Esophagus muscularis mucosa (tissue), 4 donors: ENCODE measurements at places on chromosomes 2 and 18.
A peak's percentile ranks its signal among the peaks of the same experiment; 100 is the strongest.

DNA sequence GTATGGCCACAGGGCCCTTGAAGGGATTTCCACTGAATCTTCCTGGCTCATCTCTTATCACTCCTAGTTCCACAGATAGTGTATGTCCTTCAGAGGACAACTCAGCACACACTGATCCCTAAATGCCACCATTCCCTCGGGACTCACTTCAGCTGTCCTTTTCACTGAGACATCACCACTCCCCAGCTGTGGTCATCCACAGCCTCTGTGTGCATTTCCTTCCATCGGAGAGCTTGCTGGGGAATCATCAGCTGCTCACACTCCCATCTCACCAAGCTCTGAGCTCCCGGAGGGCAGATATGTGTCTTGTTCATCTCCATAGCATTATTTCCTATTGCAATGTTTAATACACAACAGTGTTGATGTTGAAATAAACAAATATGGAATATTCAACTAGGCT, 759.5 kb downstream of the RNF144A start:
- peak; percentile 88 for DNase-seq

DNA sequence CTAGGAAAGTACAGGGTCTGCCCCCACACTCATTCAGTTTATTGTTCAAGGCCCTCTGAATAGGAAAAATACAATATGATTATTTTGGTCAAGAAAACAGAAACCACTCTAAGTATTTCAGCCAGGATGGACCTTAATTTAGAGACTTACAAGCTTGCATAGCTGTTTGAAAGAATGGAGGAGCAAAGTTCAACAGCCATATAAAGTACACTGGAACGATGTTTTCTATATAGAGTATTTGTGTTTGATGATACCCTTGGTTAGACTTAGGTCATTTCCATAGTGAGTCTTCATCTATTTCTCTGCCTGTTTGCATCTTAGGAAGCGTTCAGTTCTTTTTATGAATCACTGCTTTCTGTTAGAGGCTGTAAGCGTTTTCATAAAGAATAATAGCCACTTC, 366.2 kb downstream of the NUP35 start:
- DNase-seq = no peak

DNA sequence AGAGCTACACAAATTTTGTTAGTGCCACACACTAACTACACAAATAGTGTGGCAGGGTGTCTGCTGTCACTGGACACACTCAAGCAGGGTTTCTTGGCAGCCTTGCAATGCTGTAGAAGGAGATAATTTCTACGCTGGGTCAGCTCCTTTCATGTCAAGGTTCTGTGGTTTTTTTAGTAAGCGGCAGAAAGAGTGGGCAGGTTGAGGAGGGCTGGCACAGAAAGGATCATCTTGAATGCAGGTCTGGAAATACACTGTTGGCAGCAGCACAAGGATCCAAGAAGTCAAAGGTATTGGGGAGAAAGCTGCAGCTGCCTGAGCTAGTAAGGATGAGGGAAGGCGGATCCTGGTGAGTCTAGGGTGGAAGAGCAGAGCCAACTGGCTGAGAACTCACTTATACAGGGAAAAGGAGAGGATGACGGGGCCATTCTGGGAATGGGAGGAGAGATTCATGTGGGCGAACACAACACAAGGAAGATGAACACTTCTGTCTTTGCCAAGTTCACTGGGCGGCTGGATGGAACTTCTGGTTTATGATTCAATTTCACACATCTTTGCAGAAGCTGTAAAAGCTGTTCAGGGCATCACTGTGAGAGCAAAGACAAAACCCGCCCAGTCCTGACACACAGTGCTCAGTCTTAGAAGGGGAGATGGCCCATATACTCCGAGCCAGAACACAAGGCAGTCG, 16.9 kb upstream of the CYRIA start:
- DNase-seq = no peak

DNA sequence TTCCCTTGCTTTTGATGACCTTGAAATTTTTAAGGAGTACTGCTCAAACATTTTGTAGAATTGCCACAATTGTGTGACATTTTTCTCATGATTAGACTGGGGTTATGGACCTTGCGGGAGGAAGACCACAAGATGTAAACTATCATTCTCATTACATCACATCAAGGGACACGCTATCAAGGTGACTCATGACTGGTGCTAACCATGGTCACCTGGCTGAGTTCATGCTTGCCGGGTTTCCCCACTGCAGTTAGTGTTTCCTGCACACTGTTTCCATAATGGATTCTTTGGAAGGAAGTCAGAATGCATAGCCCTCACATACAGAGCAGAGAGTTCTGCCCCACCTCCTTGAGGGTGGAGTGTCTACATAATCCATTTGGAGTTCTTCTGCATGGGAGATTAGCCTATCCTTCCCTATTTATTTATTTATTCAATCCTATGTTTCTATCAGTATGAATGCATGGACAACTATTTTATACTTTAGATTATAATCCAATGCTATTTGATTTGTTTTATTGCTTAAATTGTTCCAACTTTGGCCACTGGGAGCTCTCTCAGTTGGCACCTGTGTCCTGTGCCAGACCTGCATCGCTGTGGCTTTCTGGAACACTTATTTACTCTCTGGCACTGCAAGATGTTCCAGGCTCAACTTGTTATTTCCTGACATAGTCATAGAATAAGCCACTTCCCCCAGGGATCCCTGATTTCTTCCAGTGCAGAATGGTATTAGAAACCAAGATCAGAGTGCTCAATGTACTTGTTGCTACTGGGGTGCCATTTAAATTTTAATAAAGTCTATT, 6.0 kb downstream of the MC2R start:
- DNase-seq = peak; percentile 55

- DNase-seq = no peak
Observed at GRCh38 chr2:18132697-18133096, 254.2 kb downstream of the KCNS3 start.

DNA sequence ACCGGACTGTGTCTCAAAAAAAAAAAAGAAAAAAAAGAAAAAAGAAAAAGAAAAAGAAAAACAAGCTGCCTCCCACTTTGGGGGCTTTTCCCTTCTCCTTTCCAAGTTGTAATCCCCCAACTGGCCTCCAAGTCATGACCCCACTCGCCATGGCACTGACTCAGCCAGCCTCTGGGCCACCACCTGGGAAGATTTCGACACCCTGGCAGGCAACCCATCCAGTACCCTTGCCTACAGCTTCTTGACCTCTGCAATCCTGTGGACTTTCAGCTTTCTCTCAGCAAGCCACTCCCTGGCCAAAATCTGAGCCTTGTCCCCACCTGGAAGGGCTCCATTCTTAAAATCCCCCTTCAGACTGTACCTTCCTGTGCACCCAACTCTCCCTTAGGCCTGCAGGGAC, 22.3 kb upstream of the FOSL2 start:
- no peak for DNase-seq

- no peak for DNase-seq
Observed at GRCh38 chr2:219612577-219613286, 14.7 kb upstream of the SLC4A3 start.

- DNase-seq = no peak
Observed at GRCh38 chr2:25595393-25595792, 78.0 kb downstream of the DTNB start.

DNA sequence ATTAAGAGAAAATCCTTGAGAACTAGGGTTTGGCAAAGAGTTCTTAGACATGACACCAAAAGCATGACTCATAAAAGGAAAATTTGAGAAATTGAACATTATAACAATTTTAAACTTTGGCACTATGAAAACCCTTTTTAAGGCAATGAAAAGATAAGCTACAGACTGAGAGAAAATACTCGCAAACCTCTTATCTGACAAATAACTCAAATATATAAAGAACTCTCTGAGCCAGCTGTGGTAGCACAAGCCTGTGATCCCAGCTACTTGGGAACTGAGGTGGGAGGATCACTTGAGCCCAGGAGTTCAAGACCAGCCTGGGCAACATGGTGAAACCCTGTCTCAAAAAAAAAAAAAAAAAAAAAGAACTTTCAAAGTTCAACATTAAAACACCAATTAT, 70.5 kb downstream of the FAM168B start:
- no peak for DNase-seq
